ENCODE measurements at places on chromosomes 1 and 21.

DNA sequence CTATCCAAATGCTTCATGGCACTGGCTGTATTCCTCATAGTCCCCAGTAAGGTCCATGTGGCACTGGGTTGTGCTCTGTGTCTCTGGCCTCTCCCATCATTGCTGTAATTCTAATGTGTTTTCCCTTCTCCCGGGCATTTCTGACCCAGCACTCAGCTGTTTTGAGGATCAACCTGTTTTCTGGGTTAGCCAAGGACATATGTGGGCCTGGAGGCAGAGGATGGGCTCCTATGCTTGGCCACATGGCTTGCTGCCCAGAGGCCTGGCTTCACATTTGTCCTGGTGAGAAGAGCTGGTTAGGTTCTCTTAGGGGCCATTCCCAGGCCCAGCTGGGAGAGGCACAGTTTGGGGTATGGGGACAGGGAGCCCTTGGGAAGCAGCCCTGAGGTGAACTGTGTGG, 103.1 kb downstream of the FAM78B start:
- DNase-seq, result no peak

DNA sequence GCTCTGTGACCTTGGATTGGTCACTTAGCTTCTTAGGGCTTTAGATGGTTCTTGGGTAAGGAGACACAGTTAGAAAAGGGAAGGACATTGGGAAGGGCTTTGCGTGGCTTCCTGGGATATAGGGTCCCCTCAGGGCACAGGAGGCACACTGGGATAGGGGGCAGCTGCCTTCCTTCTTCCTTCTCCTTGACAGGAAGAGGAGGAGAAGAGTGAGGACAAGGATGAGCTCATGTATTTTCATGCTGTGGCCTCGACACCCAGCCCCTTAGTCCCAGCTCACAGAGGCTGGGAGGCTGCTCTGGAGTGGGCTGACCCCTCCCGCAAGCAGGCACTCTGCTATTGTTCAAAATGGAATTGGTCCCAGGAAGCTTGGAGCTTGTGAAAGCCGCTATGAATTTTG, 45.7 kb upstream of the POU3F1 start:
- DNase-seq, result no peak

DNA sequence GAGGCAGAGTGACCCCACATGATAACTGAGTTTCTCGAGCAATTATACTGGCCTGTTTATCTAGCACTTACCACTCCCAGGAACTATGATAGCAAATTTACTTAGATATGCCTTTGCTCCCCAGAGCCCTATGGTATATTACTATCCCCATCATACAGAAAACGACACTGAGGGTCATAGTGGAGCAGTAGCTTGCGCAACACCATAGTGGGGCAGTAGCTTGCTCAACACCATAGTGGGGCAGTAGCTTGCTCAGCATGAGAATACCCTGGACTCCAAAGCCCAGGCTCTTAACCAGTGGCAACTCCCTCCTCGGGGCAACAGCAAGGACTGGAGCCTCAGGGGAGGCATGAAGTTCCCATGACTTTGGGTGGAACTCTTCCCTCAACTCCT, 211.9 kb downstream of the NPHP4 start:
- DNase-seq, result no peak

- no peak for DNase-seq
Measured at GRCh38 chr1:175503538-175503937, 239.9 kb downstream of the TNR start.

DNA sequence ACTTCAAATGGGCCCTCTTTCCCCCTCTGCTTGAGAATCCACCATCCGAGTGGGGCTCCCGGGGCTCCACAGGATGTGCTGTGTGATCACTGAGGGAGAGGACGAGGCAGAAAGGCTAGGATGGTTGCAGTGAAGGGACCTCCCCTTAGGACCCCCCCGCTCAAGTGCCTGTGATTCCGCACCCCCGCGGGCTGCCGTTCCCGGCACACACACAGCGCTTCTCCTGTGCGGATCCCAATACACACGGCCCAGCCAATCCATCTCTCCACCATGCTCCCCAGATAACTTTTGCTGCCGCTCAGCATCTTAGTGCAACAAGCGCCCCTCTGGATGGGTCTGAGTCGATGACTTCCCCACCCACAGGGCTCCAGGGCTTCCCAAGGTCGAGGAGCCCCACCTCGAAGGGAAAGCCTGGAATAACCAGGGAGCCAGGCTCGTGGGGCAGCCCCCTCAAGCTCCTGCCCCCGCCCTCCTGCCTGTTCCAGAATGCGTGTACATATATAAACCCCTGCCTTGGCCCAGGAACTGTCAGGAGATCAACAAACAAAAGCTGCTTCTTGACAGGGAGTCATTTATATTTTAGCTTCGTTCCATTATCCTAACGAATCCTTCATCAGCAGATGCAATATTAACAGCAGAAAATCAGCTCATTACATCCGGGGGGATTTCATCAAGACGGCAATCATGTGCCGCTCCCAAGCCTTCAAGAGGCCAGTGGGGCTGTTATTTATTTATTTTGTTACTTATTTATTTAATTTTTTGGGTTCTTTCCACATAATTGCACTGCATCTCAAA, 83.7 kb downstream of the CASZ1 start:
- DNase-seq, result no peak

DNA sequence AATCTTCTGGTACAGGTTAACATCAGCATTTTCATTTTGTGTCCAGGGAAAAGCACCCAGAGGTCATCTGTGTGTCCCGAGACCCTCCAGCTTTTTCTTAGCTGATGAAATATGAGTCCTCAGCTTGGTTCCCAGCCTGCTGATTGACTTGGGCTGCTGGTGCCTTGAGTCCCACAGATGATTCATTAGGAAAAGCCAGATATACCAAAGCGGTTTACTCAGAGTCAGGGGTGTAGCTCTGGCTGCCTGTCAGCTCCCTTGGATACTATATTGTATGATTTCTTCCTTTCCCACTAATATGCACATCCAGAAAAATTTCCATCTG, 43.7 kb upstream of the MAB21L3 start:
- no peak for DNase-seq

DNA sequence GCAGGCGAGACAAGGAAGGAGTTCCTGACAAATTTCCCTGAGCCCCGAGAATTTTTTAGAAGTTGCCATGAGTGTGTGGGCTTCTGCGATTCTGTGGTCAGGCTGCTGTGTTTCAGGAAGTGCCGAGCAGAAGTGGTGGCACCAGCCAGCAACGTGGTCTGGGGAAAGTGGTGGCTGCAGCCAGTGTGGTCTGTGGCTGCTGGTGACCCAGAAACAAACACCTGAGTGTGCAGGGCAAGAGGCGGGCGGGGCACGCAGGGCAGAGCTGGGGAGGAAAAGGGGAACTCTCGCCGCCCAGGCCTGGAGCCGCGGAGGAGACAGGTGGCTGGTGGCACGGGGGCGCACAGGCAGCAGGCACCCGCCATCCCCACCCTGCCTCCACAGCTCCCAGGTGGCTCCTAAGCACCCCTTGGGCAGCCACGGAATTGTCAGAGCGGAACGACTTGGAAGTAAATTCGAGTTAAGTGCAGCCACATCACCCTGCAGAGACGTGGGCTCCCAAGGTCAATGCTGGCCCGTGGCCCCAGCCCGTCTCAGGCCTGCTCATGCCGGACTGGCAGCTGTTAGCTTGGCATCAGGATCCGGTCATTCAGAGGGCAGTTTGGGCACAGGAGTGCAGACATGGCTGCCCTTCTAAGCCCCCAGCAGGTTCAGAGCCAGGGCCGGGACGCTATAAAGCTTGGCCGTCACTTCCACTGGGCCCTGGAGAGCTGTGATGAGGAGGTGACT, 25.1 kb downstream of the PRDM16 start:
- DNase-seq, result no peak

- DNase-seq, result no peak
Measured at GRCh38 chr1:156804572-156805243, 11.9 kb downstream of the SH2D2A start.

DNA sequence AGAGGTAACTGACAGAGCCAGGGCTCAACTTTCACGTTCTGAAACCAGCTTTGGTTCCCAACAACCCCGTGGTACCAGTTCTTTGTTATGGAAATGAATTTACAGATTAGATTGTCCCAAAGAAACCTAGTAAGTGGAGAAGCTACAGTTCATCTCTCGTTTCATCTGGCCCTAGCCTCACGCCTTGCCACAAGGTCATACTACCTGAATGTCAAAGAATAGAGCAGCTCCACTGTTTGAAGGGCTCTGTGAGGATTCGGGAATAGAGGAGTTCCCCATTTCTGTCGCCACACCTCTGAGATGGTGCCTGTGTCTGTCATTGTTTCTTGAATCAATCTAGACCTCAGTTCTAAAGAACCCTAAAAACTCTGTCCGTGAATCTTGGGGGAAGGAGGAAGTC, 15.0 kb upstream of the CDC42 start:
- no peak for DNase-seq

DNA sequence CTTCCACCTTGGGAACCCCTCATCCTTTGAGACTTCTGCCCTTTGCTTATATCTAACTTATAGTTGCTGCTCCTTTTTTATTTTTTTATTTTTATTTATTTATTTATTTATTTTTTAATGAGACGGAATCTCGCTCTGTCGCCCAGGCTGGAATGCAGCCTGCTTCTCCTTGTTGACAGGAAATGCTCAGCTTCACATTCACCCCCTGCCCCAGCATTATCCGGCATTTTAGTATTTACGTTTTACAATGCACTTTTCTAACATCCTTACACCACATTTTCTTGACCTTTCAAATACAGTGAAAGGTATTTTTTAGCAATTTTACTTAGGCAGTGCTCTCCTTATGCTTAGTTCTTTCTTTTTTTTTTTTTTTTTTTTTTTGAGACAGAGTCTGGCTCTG, 14.9 kb downstream of the CXADR start:
- DNase-seq, result no peak

GRCh38 chr1:236951672-236952071, 52.6 kb downstream of the MT1HL1 start:
- DNase-seq, result no peak

DNA sequence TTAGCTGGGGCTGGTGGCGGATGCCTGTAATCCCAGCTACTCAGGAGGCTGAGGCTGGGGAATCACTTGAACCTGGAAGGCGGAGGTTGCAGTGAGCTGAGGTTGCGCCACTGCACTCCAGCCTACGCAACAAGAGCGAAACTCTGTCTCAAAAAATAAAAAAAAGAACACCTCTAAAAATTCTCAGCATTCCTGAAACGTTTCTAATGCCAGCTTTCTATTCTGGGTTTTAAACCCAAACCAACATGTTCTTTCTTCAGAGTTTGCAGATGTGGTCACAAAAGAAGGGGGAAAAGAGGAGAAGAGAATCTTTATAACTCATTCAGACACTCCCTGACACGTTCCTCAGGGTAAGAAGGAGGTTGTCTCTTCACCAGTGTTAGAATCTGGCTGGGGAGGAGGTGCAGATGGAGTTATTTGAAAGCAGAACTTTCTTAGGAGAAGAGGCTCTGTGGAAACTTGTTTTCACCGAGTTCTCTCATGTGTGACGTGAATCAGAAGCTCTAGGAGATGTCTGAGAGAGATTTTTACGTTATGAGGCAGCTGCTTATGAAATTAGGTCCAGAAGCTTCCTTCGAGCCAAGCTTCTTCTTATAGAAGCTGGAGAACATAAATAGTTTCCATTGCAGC, 17.8 kb upstream of the CNR2 start:
- no peak for DNase-seq

GRCh38 chr1:221913351-221913892, 171.5 kb upstream of the DUSP10 start:
- no peak for DNase-seq

- no peak for DNase-seq
Measured at GRCh38 chr1:155301342-155301841, at the start of gene PKLR. PKLR (minus strand) TSS chr1:155301438; CDS start chr1:155301395, 43 bp downstream.

GRCh38 chr1:85862456-85862855, 154.2 kb upstream of the ZNHIT6 start:
- DNase-seq, result no peak
